ENCODE measurements at places on chromosomes 4 and X.

GRCh38 chr4:169506903-169507302 lies 105.5 kb downstream of the NEK1 start:
- no peak for DNase-seq

DNA sequence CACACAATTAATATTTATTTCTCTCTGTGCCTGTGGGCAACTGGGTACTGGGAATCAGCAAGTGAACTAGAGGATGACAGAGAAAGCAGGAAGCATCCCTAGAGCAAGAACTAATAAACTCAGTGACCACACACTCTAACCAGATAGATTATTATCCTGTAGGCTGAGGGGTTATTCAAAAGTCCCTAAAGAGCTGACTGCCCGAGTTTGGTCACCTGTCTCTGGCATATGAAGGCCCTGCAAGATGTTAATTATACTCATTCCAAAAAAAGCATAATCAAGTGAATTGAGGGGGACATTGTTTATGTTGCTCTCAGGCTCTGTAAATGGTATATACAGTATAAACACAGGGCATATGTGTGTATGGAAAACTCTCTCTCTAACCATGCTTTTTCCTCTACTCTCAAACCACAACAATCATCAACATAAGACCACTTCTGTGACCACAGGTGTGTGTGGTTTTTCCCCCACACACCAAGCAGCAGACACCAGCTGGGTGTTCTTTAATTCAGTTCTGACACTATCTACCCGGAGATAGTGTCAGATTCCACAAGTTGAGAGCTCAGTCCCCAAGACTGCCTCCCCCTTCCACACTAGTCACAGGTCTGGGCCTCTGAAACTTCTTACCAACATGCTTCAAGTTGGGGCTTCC lies 6.2 kb upstream of the HPSE start:
- DNase-seq: no peak

GRCh38 chrX:123728016-123728415 lies 4.8 kb downstream of the THOC2 start:
- no peak for DNase-seq

- peak; percentile 75 for DNase-seq
Measured at GRCh38 chrX:130120746-130121504, 10.6 kb upstream of the ELF4 start.

- DNase-seq: no peak
Measured at GRCh38 chr4:3212391-3213105, 36.4 kb upstream of the MSANTD1 start.

GRCh38 chrX:136209016-136209738 lies 42.0 kb downstream of the MAP7D3 start:
- no peak for DNase-seq

DNA sequence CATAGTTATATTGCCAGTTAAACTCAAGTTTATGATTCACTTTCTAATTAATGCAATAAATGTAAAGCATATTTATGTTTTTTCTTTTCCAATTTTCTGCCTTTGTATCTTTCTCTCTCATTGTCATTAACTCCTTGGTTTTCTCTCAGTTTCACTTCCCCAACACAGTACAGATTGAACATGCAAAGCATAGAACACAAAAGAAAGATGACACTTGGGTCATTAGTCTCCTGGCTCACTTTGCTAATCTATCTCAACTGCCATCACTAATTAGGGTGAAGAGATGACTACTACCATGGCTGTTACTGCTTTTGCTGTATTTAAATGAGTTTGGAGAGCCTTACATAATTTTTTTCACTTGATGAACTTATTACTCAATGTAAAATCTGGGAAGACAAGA lies 12.3 kb upstream of the NAA11 start:
- no peak for DNase-seq

GRCh38 chrX:153537526-153538295 lies 20.3 kb downstream of the ATP2B3 start:
- DNase-seq: no peak

DNA sequence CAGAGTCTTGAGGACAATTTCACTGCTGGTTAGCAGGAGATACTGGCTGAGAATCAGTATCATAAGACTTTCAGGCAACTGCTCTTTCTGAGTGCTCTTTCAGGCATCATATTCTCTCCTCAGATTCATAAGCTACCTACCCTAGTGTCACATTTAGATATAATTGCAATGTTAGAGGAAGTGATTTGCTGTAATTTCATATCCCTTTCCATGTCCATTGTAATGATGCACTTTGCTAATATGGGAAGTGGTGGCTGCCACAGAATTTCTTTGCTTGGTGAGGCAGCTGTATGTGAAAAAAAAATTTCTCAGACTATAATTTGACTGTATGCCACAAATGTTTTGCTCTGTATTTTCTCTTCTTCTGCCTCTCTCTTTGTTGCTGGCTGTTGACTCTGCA lies 63.3 kb downstream of the DOCK11 start:
- DNase-seq: no peak

- no peak for DNase-seq
Measured at GRCh38 chr4:128853741-128854140, 44.2 kb downstream of the JADE1 start.

DNA sequence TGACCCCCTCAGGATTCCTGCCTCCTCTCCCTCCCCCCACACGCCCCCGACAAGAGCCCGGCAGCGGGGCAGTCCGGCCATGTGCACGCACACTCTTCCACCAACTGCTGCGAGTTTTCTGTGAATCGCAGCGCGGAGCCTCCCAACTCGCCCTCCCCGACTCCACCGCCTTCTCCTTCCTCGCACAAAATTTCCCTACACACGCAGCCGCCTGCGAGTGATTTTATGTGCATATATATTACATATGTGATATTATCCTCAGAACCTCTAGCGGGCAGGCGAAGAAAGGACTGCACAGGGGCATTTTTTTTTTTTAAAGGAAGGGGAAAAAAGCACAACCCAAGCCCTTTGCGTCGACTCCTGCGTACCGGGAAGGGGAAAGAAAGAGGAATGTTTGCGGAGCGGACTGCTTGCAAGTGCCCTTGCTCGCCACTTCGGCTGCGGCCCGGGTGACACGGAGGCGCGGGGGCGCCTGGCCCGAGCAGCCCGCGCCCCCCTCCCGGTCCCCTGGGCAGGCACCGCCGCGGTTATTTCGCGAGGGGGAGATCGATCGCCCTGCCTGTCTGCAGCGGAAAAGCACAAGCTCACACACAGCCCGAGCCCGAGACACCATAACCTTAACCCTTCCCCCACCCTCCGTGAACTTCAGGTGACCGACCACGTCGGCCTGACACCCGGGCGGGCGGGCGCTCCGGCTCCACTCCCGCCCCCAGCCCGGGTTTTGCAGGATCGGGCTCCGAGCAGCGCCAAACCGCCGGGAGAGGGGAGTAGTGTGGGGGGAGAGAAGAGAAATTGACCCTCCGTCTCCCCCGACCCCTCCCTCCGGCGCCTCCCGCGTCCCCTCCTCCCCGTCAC lies 2.3 kb downstream of the ZNF827 start:
- DNase-seq: peak; percentile 69

GRCh38 chr4:114349543-114350175 lies 248.9 kb upstream of the UGT8 start:
- DNase-seq: no peak

GRCh38 chr4:32003548-32003947 lies 1283.4 kb downstream of the PCDH7 start:
- no peak for DNase-seq

- DNase-seq: no peak
Measured at GRCh38 chr4:156953951-156954350, 17.6 kb downstream of the PDGFC start.

GRCh38 chr4:121156822-121157769 lies 7.0 kb downstream of the TNIP3 start:
- no peak for DNase-seq

DNA sequence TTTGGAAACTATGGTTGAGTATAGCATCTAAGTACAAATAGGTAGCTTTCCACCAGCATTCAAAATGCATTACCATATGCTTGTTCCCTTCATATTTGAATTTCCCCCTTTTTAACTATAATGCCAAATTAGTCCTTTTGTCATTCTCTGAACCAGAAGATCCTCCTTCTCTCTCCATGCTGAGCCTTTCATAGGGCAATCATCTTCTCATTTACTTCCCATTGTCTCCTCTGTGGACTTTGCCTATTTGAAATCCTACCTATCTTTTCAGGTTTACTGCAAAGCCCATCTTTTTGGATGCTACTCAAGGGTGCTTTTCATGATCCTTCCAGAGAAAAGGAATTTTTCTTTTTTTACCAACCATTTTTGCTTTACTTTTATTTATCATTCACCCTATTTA lies 54.7 kb downstream of the DKK2 start:
- DNase-seq: no peak

- DNase-seq: no peak
Measured at GRCh38 chr4:169815606-169816005, 57.9 kb upstream of the HPF1 start.

Measured in natural killer cell treated with Interleukin-12 subunit alpha and Interleukin-12 subunit beta and Interleukin-15 and Interleukin-18, amount 100 ng/mL, for 72 hours (primary cell).